ENCODE measurements at places on chromosomes 5 and 9. TPM values are rescaled to one million over a fixed set of nuclear protein-coding genes. Genes with fewer than 3 reads are reported as not detected.
A peak's percentile ranks its signal among the peaks of the same experiment; 100 is the strongest.

CTXN3 gene
- total RNA-seq: not detected

CAMK4 gene
- total RNA-seq: 4.8 TPM

TTC23L gene
- under 0.01 TPM for total RNA-seq

GRCh38 chr9:69385581-69386033, 60.6 kb downstream of the ENTREP1 start:
- no peak overlapping the region for H3K27ac ChIP-seq
- H3K27me3 ChIP-seq: peaks cover 35% of the 10 kb centered on the region
- no peak for DNase-seq
- H3K36me3 ChIP-seq: no peaks in the 10 kb centered on the region
- H3K4me1 ChIP-seq: no peaks in the 10 kb centered on the region
- no peak overlapping the region for H3K4me3 ChIP-seq

GRCh38 chr9:127980060-127980705, 606 bp downstream of the EEIG1 start:
- peak overlapping the region; percentile 61 for H3K4me3 ChIP-seq
- H3K36me3 ChIP-seq: no peaks in the 10 kb centered on the region
- no peak for DNase-seq
- no peaks in the 10 kb centered on the region for H3K27me3 ChIP-seq
- peak overlapping the region; percentile 62 for H3K27ac ChIP-seq

- H3K27me3 ChIP-seq: no peaks in the 10 kb centered on the region
- H3K4me1 ChIP-seq: peaks cover 10% of the 10 kb centered on the region
- no peaks in the 10 kb centered on the region for H3K36me3 ChIP-seq
- DNase-seq: no peak
These were observed 23.0 kb upstream of the ECM2 start for GRCh38 chr9:92558612-92559374.

DNA sequence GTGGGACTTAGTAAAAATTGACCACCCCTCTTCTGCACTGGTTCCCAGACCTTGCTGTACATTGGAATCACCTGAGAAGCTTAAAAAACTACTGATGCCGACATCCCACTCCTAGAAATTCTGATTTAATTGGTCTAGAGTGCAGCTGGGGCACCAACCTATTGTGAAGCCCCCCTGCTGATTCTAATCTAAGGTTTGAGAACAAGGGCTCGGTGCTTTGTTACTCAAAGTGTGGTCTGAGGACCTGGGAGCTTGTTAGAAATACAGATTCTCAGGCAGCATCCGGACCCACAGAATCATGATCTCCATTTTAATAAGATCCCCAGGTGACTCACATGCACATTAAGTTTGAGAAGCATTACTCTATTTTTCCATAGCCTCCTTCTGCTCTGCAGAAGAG, 57.8 kb upstream of the LPAR1 start:
- H3K36me3 ChIP-seq: no peaks in the 10 kb centered on the region
- no peak for DNase-seq
- H3K4me3 ChIP-seq: no peak overlapping the region
